ENCODE measurements at places on chromosomes 11 and 22.
A peak's percentile ranks its signal among the peaks of the same experiment; 100 is the strongest.

GRCh38 chr11:14873632-14874031 is 18.4 kb downstream of the CYP2R1 start:
- no peak for DNase-seq

DNA sequence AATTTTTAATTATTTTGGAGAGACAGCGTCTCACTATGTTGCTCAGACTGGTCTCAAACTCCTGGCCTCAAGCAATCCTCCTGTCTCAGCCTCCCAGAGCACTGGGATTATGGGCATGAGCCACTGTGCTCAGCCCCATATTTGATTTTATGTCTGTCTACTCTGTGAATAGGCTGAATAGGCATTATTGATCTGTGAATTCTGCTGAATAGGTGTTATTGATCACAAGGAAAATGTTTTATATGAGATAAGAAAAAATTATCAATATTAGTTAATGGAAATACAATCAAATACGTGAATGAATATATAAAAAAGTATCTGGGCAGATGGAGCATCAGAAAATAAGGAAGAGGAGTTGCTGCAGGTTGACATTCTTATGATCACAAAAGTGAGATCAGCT is 483.4 kb upstream of the LARGE1 start:
- no peak for DNase-seq

GRCh38 chr11:11217289-11217928 is 135.6 kb downstream of the CSNK2A3 start:
- DNase-seq, result no peak

- DNase-seq, result no peak
Measured at GRCh38 chr11:37450613-37451012, 852.6 kb upstream of the RAG2 start.

- DNase-seq, result peak; percentile 52
Measured at GRCh38 chr11:14300661-14301304, 58.2 kb downstream of the RRAS2 start.

GRCh38 chr11:72807021-72807693 is 7.1 kb upstream of the ATG16L2 start:
- no peak for DNase-seq

DNA sequence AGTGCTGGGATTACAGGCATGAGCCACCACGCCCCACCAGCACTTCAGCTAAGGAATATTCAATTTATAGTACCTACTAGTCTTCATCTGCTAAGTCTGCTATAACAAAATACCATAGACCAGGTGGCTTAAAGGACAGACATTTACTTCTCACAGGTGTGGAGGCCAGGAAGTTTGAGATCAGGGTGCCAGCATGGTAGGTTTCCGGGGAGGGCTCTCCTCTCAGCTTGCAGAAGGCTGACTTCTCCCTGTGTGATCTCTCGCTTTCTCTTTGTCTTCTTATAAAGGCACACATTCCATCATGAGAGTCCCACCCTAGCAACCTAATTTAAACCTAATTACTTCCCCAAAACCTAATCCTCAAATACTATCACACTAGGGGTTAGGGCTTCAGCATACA is 433.0 kb downstream of the INSC start:
- no peak for DNase-seq

DNA sequence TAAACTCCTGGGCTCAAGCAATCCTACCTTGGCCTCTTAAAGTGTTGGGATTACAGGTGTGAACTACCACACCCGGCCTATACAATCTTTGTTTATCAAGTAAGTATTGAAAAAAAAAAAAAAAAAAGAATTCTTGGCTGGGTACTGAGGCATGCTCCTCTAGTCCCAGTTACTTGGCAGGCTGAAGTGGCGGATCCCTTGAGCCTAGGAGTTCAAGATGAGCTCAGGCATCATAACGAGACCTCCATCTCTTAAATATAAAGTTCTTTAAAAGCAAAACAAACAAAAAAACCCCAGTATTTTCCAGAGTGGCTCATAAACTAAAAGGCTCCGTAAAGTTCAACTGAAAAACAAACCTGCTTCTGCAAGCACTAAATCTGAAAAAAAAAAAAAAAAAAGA is 50.3 kb upstream of the GAB2 start:
- no peak for DNase-seq

- no peak for DNase-seq
Measured at GRCh38 chr11:48154151-48154550, 62.5 kb upstream of the OR4B1 start.

DNA sequence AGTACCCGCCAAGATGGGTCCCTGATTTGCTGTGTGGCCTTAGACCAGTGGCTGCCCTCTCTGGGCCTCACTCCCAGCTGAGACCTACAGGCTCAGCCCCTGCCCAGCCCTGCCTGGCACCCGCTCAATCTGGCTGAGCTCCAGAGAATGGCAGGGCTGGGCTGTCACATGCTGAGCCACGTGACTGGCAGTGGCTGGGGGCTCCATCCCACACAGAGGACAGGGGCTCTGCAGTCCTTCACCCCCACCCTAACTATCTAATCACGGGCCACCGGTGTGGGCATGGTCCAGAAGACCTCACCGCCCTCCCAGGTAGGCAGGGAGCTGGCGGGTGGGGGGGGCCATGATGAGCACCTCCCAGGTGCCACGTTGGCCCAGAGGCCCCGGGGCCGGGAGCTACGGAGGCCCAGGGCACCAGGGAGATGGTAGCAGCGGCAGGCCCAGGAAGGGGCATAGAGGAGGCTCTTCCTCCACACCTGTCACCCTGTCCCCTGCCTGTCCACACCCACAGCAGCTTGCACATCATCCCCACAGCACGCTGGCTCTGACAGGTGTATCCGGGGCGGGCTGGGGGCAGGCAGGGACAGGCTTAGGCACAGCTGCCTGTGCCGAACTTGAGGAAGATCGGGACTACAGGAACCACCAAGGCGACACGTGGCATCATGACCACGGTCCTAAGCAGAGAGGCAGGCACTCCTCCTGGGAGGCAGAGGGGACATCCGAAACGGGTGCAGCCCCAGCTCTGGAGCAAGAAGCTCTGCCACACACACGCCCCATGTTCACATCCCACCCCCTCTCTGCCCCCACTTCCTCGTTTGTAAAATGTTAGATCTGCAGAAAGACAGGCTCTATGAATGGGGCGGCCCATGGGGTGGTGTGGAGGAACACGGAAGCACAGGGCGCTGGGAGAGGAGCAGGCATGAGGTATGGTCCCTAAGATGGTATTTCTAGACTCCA is 1.5 kb upstream of the ALDH3B1 start:
- peak; percentile 79 for DNase-seq

DNA sequence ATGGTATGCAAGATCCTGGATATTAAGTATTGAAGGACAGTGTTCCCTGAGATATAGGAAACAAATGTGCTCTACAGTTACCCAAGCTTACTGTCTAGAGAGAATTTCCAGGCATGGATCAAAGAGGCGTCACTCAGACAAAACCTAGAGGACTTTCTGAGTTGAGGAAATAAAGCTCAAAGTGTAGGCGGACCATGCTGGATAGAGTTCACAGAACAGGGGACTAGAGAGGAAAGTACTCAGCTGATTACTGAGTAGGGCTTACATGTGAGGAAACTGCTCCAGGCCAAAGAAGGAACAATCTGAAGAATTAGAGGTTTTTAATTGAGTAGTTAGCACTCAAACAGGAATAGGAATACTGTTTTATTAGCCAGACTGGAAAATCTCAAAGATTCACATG is 193.3 kb downstream of the TMEM135 start:
- no peak for DNase-seq

- DNase-seq, result no peak
Measured at GRCh38 chr22:43270314-43270908, 72.8 kb downstream of the SCUBE1 start.

- no peak for DNase-seq
Measured at GRCh38 chr11:70333261-70333660, 62.8 kb downstream of the PPFIA1 start.

DNA sequence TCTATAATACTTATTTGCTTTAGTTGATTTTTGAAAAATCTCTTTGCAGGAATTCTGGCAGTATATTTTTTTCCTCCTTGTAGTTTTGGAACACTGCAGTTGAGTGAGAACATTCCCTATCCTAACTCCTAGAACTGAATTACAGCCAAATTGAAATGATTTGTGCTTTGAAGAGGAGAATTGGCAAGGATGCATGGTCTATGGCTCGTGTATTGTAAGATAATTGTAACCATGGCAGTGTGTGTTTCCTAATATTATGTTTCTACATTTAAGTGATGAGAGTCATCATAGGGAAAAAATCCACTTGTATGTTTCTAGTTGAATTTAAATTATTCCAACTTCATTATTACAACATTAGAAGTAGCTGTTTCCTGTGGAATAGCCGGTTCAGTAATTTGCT is 80.9 kb upstream of the MYO18B start:
- DNase-seq, result no peak

DNA sequence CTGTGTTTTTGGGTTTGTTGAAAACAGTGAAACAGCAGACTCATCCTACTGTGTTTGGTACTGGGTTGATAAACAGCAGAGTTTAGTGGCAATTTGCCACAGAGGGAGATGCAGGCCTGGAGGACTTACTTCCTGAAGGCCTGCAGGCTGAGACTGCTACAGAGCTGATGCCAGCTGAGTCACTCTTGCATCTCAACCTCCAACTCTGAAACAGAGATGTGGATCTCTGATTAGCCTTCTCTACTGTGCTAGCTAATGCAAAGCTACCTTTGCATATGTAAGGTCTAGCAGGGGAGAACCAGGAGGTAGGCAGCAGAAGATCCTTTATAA is 14.3 kb downstream of the ATP5MG start:
- DNase-seq, result peak; percentile 78

DNA sequence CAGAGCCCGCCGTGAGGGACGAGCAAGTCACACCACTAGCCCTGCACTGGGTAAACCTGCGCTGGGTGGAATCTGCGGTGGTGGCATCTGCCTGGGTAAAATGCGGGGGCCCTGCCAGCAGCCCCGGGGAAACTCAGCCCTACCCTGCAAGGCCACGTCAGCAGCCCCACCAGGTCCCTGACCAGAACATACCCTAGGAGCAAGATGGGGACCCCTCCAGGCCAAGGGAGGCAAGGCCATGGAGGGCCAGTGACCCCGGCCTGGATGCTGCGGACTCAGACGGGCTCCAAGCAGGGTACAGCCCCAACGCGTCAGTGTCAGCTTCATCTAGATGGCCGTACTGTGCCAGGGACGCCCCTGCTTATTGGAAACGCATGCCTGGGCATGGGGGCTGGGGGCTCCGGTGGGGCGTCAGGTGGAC is 26.3 kb downstream of the TOLLIP start:
- DNase-seq, result no peak

DNA sequence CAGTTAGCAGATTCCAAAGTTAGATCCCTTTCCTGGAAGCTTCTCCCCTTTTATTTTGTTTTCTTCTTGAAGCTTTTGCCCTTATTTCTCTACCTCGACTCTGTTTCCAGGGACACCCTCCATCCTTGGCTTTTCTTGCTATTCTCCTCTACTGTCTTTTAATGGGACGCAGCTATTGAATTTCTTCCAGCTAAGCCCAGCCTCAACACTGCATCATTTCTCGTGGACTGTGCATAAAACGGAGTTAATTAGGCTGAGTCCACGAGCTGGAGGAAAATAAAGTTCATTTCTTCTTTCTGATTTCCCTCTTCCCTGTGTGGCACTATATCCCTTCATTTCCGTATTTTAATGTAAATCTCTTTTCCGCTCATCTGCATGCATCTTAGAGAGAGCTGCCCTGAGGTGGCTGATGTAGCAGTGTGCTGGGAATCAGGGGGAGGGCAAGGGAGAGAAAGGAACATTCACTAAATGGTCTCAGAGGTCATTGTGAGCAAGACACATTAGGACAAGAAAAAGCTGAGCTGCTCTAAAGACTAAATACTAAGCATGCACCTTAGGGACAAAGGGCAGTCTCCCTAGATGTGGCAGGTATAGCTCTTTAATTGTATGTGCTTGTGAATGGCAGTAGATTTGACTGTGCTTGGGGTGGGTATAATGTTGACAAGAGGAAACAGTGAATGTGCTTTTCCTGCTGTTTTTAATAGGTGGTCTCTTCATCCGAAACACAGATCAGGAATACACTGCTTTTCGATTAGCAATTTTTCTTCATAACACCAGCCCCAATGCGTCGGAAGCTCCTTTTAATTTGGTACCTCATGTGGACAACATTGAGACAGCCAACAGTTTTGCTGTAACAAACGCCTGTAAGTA is 1.9 kb downstream of the GRIA4 start:
- no peak for DNase-seq

GRCh38 chr11:20161230-20161918 is 1.1 kb upstream of the DBX1 start:
- no peak for DNase-seq

- no peak for DNase-seq
Measured at GRCh38 chr11:84146826-84147225, 860.7 kb upstream of the CCDC90B start.

DNA sequence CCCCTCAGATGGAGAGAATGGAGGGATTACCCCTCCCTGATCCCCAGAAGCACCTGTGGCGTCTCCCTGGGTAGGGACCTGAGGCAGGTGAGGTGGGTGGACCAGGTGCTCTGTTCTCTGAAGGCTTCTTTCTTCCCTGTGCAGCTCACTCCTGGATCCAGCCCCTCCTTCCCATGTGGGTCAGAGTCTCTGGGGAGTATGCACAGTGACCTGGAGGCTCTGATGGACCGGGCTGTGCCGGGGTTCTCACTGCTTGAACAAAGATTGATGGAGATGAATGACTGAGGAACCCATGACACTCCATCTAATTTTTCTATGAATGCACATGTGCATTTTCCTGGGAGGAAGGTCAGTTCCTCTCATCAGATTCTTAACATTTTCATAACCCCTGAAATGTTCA is 78.6 kb upstream of the SHANK2 start:
- DNase-seq, result no peak

DNA sequence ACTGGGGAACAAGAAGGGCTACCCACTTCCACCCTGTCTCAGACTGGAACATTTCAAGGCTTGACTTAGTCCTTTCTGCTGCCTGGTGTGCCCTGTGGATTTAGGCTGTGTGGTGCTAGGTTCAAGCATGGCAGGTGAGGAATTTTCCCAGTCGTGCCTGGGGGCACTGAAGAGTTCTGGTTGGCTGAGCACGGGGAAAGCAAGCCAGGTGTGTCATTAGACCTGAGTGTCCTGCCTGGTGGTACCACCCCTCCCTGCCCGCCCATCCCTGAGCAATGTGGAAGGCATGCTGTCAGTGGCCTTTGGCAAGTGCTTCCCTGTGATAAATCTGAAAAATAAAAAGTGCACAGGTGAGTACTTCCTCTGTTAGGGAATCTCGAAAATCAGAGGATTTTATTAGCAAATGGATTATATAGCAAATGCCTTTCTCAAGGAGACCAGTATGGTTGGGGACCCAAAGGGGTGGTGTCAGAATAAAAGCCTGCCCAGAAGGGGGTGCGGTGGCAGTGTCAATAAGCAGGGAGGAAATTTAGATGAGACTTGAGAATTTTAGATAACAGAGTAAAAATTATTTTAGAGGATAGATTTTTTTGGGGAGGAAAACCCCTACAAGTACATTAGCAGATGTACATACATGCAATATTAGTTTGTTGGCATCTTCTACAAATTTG is 22.8 kb downstream of the TEAD1 start:
- DNase-seq, result no peak

Data from mucosa of gallbladder (tissue), 1 donor.